ENCODE measurements at places on chromosomes 13 and 19. TPM values are rescaled to one million over a fixed set of nuclear protein-coding genes. Genes with fewer than 3 reads are reported as not detected.
A peak's percentile ranks its signal among the peaks of the same experiment; 100 is the strongest.

DNA sequence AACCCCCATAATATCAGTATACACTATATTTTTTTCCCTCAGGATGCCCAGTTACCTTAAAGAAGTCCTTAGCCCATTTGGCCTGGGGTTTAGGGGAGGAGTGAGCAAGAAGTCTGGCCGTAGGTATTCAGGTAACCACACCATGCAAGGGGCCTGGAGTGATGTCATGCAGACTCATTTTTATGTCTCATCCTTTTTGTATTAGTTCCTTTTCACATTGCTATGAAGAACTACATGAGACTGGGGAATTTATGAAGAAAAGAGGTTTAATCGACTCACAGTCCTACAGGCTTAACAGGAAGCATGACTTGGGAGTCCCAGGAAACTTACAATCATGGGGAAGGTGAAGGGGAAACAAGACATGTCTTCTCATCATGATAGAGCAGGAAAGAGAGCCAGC, 12.2 kb downstream of the TPP2 start:
- DNase-seq, result no peak

- no peak for DNase-seq
Measured at GRCh38 chr19:5507065-5507909, 52.1 kb downstream of the ZNRF4 start.

DNA sequence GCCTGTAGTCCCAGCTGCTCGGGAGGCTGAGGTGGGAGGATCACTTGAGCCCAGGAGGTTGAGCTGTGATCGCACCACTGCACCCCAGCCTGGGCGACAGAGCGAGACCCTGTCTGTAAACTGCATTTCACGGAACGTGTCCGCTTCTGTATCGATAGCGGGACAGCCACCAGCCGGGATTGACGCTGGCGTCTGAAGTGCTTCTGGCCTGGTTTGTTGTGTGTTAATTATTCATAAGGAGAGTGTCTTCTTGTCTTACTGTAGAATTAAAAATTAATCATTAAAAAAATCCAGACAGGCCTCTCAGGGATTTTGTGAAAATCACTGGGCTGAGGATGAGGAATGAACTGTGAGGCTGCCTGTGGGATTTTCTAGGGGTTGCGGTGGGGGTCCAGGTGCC, 16.2 kb upstream of the MISP start:
- no peak for DNase-seq

DNA sequence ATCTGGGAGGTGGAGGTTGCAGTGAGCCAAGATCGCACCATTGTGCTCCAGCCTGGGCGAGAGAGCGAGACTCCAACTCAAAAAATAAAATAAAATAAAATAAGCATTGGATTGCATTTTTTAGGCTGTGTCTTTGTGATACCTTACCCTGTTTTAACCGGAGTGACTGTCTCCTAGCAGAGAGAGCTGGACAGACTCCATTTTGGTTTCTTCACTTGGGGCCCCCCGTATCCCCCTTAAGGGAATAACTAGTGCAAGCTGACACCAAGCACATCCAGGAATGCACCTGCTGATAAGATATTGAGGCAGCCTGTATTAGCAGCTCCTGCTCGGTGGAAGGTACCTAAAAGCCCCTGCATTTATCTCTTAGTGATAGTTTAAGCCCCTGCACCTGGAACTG, 20.8 kb upstream of the GPR32 start:
- no peak for DNase-seq

GRCh38 chr19:40990972-40991381, at the start of gene CYP2B6:
TSS of gene CYP2B6 (plus strand) at chr19:40991282. CDS start at chr19:40991306, 24 bp downstream.
- DNase-seq, result no peak

GRCh38 chr13:98599502-98600328, 22.8 kb upstream of the STK24 start:
- no peak for DNase-seq

DNA sequence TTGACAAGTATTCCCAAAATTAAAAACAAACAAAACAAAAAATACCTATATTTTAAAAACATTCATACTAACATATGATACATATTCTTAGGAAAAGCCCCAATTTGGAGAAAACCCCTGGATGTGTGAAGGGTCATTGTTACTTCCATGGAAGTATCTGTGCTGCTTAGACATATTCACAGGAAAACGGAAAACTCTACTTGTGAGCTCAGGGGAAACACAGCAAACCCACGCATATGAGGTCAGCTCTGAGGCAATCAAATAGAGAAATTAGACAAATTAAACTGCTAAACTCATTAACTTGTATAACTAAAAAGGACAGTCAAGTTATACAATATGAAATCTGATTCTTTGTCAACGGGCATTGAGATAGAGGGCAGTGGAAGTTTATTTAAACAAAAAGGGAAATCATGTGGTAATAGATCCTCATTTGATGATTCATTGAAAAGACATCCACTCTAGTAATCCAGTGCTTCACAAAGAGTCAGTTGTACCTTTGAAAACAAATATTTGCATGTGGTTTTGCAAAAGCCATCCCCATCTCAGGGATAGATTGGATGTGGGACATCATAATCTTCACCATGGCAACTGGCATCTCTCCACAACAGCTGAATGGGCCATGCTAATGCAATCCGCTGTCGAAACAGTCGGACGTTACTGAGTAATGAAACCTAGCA, 423.4 kb downstream of the ITGBL1 start:
- DNase-seq, result no peak

GRCh38 chr13:37207691-37208451, 102.4 kb upstream of the CSNK1A1L start:
- no peak for DNase-seq

GRCh38 chr19:10861103-10861651, 10.2 kb upstream of the CARM1 start:
- DNase-seq, result no peak

DNA sequence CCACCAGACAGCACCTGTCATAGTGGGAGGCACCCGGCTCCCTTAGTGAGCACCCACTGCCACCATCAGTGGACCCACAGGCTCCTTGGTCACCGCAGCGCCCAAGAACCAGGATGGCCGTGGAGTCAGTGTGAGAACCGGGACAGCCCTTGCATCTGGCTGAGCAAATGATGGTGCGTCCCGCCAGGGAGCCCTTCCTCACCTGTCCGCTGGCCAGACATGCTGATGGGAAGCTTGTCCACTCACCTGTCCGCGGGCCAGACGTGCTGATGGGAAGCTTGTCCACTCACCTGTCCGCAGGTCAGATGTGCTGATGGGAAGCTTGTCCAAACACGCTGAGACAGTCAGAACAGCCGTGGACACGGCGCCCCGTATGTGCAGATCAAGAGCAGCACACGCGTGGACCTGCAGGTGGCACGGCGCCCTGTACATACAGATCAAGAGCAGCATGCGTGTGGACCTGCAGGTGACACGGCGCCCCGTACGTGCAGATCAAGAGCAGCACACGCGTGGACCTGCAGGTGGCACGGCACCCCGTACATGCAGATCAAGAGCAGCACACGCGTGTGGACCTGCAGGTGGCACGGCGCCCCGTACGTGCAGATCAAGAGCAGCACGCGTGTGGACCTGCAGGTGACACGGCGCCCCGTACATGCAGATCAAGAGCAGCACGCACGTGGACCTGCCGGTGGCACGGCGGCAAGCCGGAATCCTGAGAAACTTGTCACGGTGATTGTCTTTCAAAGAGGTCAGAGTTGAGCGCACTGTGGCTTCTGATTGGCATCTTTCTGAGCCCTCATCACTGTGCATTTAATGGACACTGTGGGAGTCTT, 40.7 kb upstream of the DCUN1D2 start:
- DNase-seq, result no peak

DNA sequence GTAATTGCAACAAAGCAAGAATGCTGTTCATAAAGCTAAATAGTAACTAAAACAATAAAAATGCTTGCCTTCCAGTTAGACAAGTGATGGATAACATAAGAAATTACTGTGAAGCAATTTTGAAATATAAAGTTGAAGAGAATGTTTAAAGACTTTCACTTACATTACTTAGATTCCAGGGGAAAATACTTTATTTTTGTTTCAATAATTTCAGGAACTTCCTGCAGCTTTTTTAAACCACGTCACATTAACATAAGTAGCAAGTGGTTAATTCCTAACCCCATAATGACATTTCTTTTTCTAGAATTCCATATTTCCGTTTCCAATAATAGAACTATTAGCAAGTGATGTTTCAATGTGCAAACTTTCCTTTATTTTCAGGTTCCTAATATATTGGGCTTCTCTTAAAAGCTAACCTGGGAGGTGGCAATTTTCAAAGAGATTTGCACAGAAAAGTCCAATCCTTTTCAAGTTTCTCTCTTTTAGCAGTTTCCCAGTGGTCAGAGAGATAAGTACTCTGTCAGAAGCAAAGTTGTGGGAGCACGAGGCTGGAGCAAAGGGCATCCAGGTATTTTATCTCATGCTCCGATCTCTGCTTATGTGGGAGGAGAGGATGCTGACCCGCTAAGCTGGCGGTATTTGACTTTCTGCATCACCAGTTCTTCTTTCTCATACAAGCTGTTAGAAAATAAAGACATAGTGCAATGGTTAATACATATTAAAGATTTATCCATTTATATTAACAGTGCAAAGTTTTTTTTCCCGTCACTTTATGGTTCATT, 1025.3 kb downstream of the EFNB2 start:
- no peak for DNase-seq

DNA sequence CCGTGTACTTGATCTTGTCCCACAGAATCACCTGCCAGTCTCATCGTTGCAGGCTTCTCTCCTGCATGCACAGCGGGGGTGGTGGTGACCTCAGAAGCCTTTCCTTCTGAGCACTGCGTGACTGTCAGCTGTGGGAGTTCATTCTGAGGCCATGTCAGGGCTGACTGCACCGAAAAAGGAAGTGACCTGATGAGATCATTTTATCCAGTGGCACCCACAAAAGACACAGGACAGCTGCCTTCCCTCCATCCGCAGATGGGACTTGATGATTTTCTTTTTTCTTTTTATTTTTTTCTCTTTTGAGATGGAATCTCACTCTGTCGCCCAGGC, 89.7 kb downstream of the RAB20 start:
- DNase-seq, result no peak

DNA sequence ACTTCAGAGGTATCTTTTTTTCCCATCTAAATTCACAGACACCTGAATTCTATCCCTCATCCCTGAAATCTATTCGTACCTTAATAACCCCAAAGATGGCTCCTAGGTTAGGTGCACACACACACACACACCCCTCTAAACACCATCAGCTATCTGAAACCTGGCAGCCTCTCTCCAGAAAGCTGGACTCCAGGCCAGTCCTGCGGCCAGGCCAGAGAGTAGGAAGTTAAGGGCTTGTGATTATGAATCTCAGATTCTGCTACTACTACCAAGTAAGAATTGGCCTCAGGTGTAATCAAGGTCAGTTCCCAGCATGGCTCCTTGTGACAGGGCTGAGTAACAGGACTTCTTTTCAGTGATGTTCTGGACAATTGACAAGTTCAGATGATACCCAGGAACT, 244.2 kb upstream of the SERP2 start:
- no peak for DNase-seq

GRCh38 chr13:77389625-77390000, 62.7 kb upstream of the MYCBP2 start:
- no peak for DNase-seq

- no peak for DNase-seq
Measured at GRCh38 chr19:49434907-49435583, 6.3 kb downstream of the SLC17A7 start.

GRCh38 chr19:6010107-6010506, 32.2 kb upstream of the RANBP3 start:
- DNase-seq, result no peak

- no peak for DNase-seq
Measured at GRCh38 chr13:35449821-35450220, 26.7 kb downstream of the MAB21L1 start.

GRCh38 chr19:42108527-42109389, 23.5 kb downstream of the POU2F2 start:
- DNase-seq, result peak; percentile 62

GRCh38 chr13:107937848-107938247, 277.5 kb downstream of the LIG4 start:
- no peak for DNase-seq

- no peak for DNase-seq
Measured at GRCh38 chr13:41122838-41123237, 9.8 kb downstream of the KBTBD6 start.

DNA sequence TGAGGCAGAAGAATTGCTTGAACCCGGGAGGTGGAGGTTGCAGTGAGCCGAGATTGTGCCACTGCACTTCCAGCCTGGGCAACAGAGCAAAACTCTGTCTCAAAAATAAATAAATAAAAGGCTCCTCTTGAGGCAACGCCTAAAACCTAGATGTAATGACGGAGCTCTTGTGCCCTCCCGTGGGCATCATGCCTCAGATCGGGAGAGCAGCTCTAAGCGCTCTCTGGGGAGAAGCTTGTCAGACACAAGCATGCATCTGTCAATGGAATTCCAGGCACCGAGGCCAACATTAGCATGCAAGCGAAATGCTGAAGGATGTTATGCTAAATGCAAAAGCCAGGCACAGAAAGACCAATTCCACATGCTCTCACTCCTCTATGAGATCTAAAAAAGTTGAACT, 45.6 kb upstream of the MRI1 start:
- DNase-seq, result no peak

- DNase-seq, result no peak
Measured at GRCh38 chr19:55623561-55623960, 805 bp downstream of the ZNF784 start.

DNA sequence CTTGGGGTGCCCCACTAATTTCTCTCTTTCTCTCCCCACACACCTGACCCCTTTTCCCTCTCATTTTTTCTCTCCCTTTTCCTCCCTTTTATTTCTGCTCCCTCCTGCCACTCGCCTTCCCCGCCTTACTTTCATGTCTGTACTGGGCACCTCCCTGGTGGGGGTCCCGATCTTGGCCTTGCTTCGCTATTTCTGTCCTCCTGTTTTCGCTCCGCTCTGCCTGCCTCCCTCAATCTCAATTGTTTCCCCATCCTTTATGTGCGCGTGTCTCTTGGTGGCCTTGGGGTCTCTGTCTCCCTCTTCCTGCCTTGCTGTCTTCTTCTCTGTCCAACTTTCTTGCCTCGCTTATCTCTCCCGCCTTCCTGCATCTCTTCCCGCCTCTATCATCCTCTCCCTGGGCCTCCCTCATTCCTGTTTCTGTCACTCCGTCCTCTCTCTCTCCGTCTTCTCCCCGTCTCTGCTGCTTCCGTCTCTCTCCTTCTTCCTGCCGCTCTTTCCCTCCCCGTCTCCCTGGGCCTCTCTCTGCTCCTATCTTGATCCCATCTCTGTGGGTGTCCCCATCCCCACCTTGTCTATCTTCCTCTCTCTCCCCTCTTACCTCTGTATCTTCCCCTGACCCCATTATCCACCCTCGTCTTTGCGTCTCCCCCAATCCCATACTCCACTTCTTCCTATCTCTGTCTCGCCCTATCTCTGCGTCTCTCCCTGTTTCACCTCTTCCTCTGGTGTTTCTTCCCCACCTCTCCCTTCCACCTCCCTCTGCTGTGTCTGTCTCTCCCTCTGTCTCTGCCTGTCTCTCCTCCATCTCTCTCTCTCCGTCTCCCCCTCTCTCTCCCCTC, 4.0 kb downstream of the GRIN2D start:
- no peak for DNase-seq

- DNase-seq, result no peak
Measured at GRCh38 chr13:102873653-102874052, 27.8 kb downstream of the ERCC5 start.

- no peak for DNase-seq
Measured at GRCh38 chr13:33797622-33798021, 20.3 kb upstream of the RFC3 start.

The SCN1B gene
- total RNA-seq, result 11.6 TPM

The SIX5 gene
- 7.9 TPM for total RNA-seq

The LIPE gene
- total RNA-seq, result 1,051 TPM

The NLRP11 gene
- not detected for total RNA-seq

The NANOS3 gene
- total RNA-seq, result not detected

The PRTN3 gene
- total RNA-seq, result not detected

The SIGLEC14 gene
- total RNA-seq, result 1.9 TPM

The PALM gene
- 50.0 TPM for total RNA-seq

The ATP4A gene
- not detected for total RNA-seq

The POSTN gene
- total RNA-seq, result 85.6 TPM

The EDNRB gene
- 235 TPM for total RNA-seq

The GRIK5 gene
- total RNA-seq, result 1.9 TPM

The C19orf73 gene
- 3.5 TPM for total RNA-seq

The CYP2A7 gene
- not detected for total RNA-seq

Measured in omental fat pad (tissue), 4 donors.